ENCODE measurements at places on chromosomes 11 and 22.
A peak's percentile ranks its signal among the peaks of the same experiment; 100 is the strongest.

GRCh38 chr22:30648825-30649224, 13.2 kb downstream of the SLC35E4 start:
- DNase-seq, result no peak

- DNase-seq, result peak; percentile 61
Measured at GRCh38 chr22:43136255-43136654, 6.9 kb downstream of the MCAT start.

DNA sequence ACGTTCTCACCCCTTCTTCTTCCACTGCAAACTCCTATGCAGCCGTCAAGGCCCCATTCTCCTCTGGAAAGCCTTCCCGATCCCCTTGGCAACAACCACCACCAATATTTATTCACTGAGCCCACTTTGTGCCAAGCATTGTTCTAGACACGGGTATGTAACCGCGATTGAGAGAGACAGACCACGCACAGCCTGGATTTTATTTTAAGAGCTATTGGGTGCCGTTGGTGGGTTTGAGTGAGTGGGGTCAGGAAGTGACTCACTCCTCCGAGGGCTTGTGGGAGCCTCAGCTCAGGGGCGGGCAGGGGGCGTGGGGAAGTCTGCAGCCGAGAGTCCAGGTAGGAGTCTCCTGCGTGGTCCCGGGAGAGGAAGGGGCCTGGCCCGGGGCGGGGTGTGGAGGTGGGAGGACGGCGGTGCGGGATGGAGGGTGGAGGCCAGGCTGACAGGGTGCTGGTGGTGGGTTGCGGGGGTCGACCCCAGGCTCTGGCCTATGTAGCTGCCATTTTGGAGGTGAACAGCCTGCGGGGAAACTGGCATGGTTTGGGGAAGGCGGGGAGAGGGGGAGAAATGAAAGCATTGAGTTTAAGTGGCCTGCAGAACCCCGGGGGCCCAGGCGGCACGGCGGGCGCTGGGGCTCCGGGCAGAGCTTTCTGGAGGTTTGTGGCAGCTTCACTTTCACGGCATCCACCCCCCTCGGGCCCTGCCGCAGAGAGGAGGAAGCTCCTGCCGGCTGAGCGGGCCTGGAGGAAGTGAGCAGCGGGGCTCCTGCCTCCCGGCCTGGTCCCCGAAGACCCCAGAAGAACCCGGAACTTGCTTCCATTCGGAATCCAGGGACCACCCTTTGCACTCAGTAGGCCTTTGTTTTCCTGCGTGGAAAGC, 547 bp downstream of the PARVG start:
- DNase-seq, result no peak

- peak; percentile 44 for DNase-seq
Measured at GRCh38 chr11:67022341-67022933, 497 bp upstream of the SYT12 start.

- DNase-seq, result no peak
Measured at GRCh38 chr22:19930551-19931486, 10.8 kb upstream of the COMT start.

DNA sequence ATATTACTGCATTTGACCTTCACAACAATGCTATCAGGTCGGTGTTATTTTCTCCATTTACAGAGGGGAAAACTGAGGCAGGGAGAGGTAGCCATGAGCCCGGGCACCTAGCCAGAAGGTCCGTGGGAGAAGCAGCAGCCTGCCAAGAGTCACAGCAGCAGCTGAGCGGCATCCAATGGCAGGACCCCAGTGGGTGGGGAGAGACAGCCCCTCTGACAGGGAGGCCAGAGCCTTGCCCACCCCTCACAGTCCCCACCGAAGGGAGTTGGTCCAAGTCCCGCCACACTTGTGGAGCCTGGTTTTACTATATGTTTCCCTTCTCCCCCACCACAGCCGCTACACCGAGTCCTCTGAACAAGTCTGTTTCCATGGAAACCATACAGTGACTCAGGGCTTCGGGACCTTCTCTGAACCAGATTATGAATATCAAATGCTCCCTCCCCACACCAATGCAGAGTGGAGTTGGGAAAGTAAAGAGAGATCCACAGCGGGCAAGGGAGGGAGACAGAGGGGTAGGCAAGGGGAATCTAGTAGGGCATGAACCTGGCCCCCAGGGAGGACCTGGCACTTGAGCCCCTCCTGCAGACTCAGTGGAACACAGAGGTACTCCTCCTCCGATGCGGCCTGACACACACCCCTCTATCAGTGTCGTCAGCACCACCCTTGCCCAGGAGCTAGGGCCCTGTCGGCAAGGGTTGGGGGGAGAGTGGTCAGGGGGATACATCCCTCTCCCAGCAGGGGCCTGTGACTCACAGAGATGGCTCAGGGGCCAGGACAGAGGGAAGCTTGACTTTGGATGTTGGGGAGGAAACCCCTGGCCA, 2.5 kb downstream of the CHST1 start:
- no peak for DNase-seq

GRCh38 chr11:85941380-85941973, 86.3 kb downstream of the CCDC83 start:
- peak; percentile 57 for DNase-seq

GRCh38 chr11:65304110-65304509, 10.6 kb upstream of the CDC42EP2 start:
- no peak for DNase-seq

DNA sequence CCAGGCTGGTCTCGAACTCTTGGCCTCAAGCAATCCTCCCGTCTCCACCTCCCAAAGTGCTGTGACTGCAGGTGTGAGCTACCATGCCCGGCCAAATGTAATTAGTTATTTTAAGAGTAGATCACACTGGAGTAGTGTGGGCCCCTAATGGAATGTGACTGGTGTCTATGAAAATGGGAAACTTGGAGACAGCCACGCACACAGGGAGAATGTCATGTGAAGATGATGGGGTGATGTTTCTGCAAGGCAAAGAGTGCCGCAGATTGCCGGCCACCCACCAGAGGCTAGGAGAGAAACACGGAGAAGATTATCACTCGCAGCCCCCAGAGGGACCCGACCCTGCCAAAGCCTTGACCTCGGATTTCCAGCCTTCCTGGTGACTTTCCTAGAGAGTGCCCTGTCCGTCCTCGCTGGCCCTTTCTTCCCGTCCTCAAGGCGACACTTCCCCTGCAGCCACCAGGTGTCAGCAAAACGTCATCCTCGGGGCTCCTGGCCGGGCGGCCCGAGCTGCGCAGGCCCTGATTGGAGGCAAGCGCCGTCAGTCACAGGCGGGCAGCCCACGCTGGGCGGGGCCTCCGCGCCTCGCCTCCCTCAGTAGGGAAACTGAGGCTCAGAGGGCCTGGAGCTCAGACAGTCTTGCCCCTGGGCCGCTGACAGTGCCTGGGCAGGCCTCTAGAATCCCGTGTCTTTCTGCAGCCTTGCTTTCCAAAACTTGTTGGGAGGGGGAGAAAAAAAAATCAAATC, 16.3 kb downstream of the CRYBB2 start:
- DNase-seq, result peak; percentile 81

DNA sequence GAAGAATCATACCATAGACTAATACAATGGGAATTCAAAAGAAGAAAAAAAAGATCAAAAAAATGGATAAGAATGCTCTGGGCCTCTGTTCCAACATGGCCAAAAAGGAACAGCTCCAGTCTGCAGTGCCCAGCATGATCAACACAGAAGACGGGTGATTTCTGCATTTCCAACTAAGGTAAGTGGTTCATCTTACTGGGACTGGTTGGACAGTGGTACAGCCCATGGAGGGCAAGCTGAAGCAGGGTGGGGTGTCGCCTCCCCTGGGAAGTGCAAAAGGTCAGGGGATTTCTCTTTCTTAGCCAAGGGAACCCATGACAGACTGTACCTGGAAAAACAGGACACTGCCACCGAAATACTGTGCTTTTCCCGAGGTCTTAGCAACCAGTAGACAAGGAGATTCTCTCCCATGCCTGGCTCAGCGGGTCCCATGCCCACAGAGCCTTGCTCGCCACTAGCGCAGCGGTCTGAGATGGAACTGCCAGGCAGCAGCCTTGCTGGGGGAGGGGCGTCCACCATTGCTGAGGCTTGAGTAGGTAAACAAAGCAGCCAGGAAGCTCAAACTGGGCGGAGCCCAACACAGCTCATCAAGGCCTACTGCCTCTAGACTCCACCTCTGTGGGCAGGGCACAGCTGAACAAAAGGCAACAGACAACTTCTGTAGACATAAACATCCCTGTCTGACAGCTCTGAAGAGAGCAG, 428.4 kb downstream of the MN1 start:
- peak; percentile 39 for DNase-seq

DNA sequence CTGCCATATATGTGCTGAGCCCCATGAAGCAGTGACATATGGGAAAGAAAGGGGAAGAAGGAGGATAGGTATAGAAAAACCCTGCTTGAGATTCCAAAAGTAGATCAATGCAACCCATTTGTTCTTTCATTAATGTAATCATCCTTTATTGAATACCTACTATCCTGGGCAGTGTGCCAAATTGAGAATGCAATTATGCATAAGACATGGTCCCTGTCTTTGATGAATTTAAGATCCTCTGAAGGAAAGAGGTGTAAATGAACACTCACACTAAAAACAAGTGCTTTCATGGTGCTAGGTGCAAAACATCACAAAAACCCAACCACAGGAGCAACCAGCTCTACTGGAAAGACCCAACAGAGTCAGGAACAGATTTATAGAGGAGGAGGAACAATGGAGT, 29.7 kb downstream of the FLI1 start:
- DNase-seq, result no peak

DNA sequence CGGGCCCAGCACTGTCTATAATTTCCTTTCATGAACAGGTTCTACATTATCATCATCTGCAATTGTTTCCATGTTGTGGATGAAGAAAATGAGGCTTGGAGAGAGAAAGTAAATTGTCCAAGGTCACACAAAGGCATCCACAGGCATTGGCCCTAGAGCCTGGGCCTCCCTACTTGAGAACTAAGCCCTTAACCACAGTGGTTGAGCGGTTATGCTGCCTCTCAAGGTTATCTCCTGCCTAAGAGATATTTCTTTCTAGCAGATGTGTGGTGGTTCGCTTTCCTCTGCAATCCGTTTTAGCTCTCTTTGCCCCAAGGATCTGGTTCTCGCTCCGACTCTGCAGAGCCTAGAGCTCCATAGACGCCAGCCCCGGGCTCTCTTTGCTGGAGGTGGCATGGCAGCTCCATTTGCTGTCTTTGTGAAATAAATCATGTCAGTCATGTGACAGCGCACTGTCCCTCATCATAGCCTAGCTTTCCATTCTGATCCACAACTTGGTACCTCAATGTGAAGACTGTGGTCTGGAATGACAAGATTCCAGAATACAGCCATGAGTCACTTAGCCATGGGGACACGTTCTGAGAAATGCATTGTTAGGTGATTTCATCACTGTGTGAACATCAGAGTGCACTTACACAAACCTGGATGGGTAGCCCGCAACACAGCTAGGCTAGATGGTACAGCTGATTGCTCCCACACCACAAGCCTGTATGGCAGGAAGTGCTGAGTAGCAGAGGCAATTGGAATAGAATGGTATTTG, 27.2 kb downstream of the RPS6KA4 start:
- no peak for DNase-seq

GRCh38 chr11:84524422-84525051, 1102.6 kb downstream of the DLG2 start:
- no peak for DNase-seq

GRCh38 chr11:61645179-61645868, 34.9 kb upstream of the DAGLA start:
- DNase-seq, result no peak

- no peak for DNase-seq
Measured at GRCh38 chr11:76603202-76603601, 67.3 kb downstream of the LRRC32 start.

GRCh38 chr11:134558916-134559601, 147.0 kb upstream of the B3GAT1 start:
- no peak for DNase-seq

DNA sequence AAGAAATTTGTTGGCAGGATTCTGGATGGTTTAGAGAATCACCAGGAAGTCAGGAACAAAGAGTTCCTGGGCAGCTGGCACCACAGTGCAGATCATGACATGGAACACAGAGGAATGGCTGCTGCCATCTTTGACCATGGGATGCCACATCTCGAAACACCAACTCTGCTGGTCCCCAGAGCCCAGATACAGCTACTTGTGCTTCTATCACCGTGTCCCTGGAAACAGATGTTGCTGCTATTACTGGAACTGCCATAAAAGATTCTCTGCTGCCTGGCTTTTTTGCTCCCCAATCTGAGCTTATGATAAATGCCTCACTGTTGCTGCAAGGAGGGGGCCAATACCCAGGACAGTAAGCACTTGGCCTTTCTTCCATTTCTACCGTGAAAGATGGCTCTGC, 185.2 kb downstream of the CSNK2A3 start:
- no peak for DNase-seq

DNA sequence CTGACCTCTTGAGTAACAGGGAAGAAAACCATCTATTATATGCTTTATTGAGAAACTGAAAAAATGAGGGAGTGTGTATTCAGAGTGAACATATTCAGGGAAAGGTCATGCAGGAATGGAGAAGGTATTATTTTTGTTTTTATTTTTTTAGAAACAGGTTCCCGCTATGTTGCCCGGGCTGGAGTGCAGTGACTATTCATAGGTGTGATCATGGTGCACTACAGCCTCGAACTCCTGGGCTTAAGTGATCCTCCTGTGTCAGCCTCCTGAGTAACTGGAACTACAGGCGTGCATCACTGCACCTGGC, 8.7 kb upstream of the RCE1 start:
- no peak for DNase-seq

- no peak for DNase-seq
Measured at GRCh38 chr11:15280393-15280792, 165.7 kb downstream of the INSC start.

DNA sequence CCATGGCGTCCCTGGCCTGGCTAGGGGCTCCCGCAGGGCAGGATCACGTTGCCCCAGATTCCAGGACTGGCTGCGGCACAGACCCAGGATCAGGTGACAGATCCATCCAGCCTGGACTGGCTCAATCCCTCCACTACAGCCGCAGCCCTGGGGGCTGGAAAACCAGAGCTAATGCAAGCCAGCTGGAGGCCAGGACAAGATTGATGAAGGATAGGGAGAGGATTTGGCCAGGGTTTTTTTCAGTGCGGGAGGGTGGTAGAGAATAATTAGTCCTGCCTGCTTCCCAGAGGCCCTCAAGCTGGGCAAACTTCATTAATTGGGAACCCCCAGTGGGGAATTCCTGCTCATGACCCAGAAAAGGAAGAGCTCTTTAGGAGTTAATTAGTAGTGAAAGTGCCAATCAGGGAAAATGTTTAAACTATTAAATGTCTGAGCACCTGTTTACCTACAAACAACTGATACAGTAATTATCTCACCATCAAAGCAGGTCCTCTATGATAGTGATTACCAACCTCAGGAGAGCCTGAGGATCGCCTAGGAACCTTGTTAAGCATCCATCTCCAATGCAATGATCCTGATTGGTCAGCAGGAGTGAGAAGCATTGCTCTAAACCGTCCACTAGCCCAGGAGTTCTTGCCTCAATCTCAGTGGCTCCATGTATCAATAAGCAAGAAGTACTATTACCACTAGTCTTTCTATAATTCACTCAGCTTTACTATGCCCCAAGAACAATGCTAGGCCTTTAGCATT, 33.0 kb upstream of the MYOD1 start:
- DNase-seq, result no peak

- DNase-seq, result peak; percentile 13
Measured at GRCh38 chr11:17744151-17744940, 9.8 kb downstream of the KCNC1 start.

Measured in left cardiac atrium (tissue), 4 donors.